ENCODE measurements at places on chromosomes 16 and 17.

DNA sequence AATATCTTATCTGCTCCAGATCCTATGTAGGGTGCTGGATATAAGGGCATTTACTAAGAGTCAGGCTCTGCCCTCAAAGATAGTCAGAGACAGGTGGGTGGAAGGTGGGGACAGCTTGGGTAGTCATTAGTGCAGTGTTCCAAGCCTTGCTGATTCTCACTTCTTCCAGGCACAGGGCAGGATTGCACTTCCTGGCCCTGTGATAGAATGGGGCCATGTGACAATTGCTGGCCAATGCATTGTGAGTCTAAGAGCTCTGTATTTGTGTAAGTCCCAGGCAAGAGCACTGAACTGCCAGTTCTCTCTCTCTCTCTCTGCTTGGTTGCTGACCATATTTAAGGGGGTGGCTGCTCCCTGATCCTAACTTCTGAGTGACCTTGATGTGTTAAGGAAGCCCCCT lies 112.1 kb downstream of the C16orf78 start:
- no peak for DNase-seq

DNA sequence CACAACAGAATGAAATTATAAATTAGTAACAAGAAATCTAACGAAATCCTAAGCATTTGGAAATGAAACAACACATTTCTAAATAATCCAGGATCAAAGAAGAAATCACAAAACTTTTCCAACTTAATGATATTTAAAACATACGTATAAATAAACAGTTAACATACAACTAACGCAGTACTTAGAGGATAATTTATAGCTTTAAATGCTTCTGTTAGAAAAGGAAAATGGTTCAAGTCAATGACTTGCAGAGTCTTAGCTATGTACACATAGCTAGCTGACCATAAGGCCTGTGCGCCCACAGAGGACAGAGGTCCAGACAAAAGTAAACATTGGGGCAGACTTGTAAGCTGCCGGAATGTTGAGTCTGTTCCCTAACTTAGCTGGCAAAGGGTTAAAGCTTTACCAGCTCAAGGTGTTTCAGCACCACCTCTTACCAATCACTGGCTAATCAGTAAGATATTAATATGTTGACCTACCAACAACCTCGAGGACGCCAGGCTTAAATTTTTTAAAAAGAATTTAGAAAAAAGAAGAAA lies 84.6 kb downstream of the PARN start:
- no peak for DNase-seq

GRCh38 chr16:8372141-8372540 lies 218.2 kb downstream of the TMEM114 start:
- no peak for DNase-seq

DNA sequence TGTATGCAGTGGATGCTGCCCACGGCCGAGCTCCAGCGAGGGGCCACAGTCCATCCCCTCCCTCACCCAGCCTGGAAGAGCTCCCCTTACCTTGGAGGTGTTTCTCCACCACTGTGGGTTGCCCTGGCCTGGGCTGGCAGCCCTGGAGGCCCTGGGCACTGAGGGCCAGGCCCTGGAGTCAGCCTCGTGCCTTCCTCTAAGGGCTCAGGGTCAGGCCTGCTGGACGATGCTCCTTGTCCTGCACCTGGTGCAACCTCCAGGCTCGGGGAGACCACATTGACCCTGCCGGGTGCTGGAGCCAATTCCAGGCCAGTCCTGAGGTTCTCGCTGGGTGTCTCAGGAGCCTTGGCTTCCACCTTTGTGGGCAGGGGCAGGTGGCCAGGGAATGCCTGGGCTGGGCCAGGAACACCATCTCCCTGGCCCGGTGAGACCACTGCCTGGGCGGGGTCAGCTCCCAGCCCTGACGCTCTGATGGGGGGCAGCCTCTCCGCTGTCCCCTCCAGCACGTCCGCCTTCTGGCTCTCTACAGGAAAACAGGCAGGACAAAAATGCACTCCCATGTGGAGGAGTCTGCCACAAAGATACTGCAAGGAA lies 10.4 kb downstream of the MYLK3 start:
- no peak for DNase-seq

- DNase-seq, result no peak
Observed at GRCh38 chr17:44941712-44942331, 5.8 kb downstream of the KIF18B start.

DNA sequence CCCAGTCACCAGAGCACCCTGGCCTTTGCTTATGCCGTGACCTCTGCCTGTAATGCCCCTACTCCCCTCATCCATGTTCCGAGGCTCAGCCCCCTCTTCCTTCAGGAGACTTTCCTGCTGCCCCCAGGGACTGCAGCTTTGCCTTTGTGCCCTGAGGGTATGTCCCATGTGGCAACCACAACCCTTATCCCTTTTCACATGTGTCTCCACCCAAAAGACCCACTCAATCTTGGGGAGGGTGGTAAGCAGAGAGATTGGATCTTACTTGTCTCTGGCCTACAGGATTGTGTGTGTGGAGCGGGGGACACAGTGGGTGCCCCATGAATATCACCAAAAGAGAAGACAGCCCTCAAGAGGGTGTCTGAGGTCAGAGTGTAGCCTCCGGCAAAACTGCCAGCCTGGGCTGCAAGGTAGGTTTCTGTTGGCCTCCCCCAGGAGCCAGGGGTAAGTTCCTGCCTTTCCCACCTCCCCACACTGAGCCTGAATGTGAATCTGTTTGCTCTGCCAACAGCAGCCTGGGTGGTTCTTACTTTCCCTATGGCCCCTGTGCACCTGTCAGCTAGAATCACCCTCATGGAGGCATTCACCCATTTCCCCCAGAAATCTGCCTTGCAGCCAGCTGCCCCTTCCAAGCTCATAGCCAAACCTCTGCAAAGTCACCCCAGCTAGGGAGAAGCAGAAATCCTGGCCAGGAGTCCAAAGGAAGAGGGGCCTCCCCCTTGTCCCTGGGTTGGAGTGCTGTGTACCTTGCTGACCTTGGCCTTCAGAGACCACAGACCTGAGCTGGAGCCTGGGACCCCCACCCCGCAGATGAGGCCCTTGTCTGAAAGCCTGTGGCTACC lies 11.5 kb upstream of the C17orf113 start:
- no peak for DNase-seq

GRCh38 chr17:50117202-50118051 lies 12.5 kb downstream of the SAMD14 start:
- DNase-seq, result no peak

GRCh38 chr17:73151916-73152632 lies 12.7 kb upstream of the SSTR2 start:
- no peak for DNase-seq

- DNase-seq, result peak; percentile 15
Observed at GRCh38 chr16:68786685-68787418, 49.8 kb downstream of the CDH1 start.

GRCh38 chr16:81615833-81616232 lies 163.3 kb upstream of the PLCG2 start:
- no peak for DNase-seq

GRCh38 chr16:10880594-10881452 lies 3.8 kb downstream of the CIITA start:
- DNase-seq, result no peak

- no peak for DNase-seq
Observed at GRCh38 chr17:21218101-21218500, 4.1 kb upstream of the TMEM11 start.

DNA sequence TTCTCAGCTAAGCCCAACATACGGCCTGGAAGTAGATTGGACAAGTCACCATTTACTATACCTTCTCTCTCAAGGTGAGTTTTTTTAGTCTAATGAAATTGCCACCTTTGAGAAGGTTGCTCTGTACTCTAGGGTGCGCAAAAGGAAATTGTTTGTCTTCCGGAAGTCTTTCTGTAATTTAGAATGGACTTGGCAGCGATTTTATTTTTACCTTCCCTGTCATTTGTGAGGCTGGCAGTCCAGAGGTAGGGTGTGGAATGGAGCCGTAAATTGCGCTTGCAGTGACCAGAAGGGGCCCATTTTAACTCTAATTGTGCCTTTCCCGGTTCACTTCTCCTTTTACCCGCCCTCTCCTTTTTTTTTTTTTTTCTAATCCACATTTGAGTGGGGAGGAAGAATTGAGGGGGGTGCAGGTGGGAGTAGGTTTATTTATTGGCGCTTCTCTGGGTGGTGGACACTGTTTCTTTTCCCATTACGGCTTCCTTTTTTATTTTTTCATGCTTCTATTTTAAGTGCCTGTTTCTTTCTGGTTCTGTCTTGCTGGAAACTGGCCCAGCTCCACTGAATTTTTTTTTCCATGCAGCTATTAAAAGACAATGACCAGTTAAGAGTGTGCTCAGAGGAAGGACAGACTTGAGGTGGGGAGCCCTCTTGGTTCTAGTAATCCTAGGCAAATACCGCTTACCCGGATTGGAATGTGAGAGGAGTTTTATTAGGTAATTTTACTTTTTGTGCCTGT lies 89.7 kb upstream of the CLEC18A start:
- peak; percentile 22 for DNase-seq

DNA sequence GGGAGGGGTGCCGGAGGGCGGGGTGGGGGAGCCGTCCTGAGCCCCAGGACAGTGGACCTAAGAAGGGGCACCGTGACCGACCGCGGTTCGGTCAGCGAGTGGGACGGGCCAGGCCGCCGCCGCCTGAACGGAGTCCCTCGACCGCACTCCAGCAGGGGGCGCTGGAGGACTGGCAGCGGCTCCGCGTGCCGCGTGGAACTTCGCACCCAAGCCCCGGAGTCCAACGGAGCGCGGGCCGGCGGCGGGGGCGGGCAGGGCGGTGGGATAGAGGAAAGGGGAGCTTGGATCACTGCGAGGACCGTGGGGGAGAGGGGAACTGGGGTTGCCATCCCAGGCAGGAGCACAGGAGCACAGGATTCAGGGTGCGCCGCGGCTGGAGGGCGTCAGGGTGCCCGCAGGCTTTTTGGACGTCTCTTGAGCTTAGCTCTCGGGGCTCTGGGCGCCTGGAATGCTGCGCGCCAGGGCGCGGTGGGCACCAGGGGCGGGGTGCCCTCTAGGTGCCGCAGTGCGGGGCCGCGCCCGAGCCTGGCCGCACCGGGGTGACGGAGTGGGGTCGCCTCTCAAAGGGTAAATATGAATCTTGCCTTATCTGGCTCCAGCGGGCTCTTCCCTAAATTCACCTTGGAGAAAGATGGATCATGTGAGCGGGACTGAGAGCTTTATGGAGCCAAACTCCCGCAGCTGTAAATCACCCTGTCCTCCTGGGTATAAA lies 379 bp upstream of the OTOP2 start:
- DNase-seq, result no peak

- peak; percentile 78 for DNase-seq
Observed at GRCh38 chr17:81057079-81057730, 22.3 kb downstream of the BAIAP2 start.

DNA sequence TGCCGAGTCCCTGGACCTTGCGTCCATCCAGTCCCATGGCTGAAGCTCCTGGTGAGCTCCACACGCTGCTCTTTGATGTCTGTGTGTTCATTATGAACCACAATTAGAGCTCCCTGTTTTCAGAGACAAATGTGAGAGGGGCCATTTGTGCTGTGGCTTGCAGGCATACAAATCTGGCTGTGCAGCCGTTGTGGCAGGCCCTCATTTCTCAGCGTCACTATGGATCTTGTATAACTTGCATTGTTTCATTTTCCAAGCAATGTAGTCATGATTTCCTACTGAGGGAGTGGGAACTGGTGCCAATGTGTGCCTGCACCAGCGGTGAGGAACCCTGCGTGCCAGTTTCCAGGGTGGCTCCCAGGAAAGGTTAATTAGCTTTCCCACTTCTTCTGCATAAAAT lies 542.6 kb downstream of the TMEM114 start:
- DNase-seq, result no peak

- DNase-seq, result no peak
Observed at GRCh38 chr17:17958982-17959381, 13.2 kb downstream of the TOM1L2 start.

GRCh38 chr17:57762452-57763395 lies 17.6 kb upstream of the CCDC182 start:
- DNase-seq, result no peak

- no peak for DNase-seq
Observed at GRCh38 chr17:72185564-72185963, 64.7 kb downstream of the SOX9 start.

- DNase-seq, result no peak
Observed at GRCh38 chr17:81347437-81347836, 47.8 kb upstream of the BAHCC1 start.

DNA sequence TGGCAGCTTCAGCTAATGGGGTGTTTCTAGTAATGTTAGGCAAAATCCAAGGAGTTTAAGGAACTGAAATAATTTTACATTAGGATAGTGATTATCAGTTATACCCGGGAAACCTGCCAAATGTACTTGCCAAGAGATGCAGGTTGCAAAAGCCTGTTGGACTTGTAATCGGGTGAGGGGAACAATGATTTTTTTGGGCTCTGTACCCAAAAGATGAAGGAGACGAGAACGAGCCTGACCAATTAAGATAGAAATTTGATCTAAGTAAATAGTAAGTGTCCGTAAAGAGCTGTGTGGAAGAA lies 56.3 kb upstream of the ARL4D start:
- no peak for DNase-seq

- no peak for DNase-seq
Observed at GRCh38 chr17:82433560-82434215, 15.3 kb upstream of the OGFOD3 start.

DNA sequence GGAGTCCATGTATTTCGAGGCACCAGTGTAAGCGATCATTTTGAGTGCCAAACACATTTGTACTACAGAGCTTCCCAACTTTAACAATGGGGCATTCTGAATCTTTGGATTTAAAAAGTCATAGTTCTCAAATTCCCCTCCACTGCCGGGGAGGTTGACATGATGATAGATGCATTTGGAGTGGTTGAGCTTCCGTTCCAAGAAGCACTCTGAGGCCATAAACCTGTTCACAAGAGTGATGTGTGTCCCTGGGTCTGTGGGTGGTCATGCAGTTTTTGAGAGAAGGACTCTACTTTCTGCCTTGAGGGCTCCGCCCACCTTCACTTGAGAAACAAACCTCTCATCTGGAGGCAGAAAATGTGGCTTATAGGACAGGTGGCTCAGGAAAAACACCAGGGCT lies 43.7 kb downstream of the IRX5 start:
- DNase-seq, result no peak

- no peak for DNase-seq
Observed at GRCh38 chr17:3474212-3474611, 1.6 kb upstream of the ASPA start.

DNA sequence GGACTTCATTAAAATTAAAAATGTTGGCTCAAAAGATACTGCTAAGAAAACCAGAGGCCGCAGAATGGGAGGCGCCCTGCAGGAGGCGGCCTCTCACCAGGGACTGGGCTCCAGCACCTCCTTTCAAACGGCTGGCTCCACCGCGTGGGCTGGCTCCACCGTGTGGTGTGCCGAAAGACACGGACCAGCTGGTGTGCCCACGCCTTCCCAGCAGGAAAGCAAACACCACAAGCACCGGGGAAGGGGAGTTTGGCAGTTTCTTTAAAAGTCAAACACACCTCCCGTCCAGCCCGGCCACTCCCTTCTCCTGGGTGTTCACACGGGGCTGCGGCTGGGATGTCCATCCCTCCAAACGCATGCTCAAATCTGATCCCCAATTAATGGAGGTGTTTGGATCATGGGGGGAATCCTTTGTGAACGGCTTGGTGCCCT lies 13.9 kb downstream of the HAGH start:
- peak; percentile 30 for DNase-seq
